ENCODE measurements at places on chromosomes 4 and X.

DNA sequence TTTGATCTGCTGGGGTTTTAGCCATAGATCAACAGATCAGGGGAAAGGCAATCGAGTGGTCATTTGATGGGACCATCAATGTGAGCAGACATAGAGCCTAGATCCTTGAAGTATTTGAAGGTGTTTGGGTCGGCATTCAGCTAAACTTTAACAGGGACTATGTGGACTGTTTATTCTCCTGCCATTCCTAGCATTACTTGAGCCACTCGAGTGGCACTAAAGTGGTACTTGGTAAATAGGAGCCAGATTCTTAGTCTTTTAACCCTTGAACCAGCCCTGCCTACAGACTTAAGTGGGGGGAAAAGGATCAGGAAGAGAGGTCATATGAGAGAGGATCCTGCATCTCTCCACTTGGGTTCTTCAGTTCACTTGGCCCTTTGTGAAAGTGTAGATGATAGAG, 3.8 kb downstream of the MSN start:
- no peak for DNase-seq

DNA sequence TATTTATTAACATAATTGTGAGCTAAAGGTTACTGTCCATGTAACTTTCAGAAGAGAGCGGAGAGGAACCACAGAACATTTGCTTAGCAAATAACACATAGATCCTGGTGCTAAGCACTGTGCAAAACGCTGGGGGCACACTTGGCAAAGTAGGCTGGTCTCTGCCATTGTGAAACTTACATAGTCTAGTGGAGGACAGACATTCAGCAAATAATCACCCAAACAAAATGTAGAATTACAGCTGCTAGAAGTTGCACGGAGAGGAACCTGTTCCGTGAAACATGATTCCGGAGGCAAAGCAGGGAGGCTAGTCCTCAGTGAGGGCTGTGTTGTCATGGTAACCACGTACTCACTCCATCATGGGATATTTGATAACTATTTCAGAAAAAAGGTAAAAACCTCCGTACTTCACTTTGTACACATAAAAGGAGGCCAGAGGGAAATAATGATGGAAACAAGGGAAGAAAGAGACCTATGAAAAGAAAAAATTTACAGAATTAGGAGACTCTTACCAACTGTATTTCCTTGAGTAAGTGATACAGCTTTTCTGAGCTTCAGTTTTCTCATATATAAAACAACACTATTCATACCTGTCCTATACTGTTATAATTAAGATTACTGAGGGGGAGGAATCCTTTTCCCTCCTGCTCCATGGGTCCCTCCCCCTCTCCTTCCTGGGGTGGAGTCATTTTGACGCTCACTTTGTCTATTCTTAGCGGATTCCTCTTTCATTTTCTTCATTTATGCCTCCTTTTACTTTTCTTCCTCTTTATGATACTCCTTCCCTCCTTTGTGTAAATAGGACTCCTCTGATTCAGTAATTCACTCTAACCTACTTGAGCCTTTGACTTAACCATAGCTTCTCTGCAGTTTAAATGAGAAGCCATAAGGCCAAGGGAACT, 825 bp upstream of the RASGEF1B start:
- DNase-seq, result peak; percentile 69

DNA sequence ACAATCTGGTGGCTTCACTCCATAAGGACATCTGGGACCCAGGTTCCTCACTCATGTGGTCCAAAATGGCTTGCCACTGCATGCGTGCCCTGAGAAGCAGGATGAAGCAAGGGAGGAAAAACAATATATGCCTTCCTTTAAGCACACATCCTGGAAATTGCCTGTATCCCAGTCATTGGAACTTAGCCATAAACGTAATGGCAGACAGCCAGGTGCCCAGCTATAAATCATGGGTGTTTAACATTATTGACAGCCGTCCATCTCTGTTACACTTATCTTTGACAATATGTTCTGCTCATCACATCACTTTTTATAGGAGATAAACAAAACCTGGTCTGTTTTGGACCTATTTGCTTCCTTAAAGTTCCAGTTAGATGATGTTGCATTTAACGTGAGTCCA, 181.0 kb downstream of the AASDH start:
- no peak for DNase-seq

DNA sequence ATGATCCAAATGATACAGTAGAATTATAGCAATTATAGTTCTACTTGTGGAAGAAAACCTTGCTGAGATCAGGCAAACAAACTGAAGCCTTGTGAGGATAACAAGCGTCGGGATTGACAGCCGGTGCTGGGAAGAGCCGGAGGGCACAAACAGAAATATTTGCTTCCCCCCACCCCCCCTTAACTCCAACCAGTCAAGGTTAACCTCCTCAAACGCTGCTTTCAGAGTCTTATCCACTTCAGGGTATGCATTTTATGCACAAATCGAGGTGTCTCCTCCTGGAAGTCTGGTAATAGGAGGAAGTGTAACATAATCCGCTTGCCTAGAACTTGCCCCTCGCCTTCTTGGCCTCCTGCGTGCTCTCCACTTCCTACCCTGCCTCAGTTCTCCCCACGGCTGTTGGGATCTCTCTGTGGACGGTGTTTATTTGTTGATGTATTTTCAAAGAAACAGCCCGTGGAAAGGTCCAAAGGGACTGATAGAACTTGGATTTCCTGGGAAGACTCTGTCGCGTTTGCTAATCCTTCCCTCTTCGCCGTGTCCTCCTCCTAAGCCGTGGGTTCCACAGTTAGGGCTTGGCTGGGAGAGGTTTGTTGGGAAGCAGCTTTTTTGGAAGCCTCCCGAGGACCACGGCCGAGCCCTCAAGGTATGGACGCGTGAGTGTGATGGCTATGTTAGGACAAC, 4.1 kb upstream of the ARX start:
- DNase-seq, result no peak

- DNase-seq, result no peak
Observed at GRCh38 chr4:165855191-165855590, 17.8 kb upstream of the TLL1 start.

DNA sequence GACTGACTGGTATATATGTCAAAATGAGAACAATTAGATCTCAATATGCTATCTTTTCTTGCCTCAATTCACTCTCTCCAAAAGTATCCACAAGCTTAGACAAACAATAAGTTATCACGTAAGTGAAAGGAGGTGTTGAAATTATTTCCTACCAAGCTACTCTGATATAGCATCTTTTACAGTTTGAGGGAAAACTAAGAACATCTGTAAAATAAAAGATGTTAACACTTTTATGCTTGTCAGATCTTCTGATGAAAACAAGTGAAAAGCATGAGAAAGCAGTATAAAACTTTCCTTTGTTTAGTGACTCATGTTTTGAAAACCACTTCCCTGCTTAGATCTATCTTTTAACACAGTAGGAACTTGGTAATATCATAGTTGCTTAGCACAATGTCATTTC, 8.4 kb upstream of the MAB21L2 start:
- DNase-seq, result no peak

GRCh38 chr4:179027569-179027968, 1585.3 kb upstream of the AGA start:
- DNase-seq, result no peak

GRCh38 chrX:74613370-74614092, 893 bp downstream of the RLIM start:
- peak; percentile 44 for DNase-seq

DNA sequence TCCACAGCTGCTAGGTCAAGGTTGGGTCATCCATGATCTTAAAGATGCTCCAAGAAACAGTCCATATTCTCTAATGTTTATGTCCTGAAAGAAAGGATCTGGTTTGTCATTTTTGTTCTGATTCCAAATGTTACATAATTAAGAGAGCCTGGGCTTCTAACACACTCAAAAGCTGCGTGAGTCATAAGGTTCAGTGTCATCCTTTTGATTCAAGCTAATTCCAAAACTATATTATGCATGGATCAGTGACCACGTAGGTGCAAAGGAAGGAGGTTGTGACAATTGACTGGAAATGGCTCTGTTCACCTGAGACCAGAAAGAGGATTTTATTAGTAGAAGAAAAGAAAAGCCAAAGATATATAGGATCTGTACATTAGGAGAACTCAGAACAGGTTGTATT, 268.7 kb upstream of the GK2 start:
- DNase-seq, result no peak

Data from Kasumi-1 (cell line).